ENCODE measurements at places on chromosomes 1 and 21.

DNA sequence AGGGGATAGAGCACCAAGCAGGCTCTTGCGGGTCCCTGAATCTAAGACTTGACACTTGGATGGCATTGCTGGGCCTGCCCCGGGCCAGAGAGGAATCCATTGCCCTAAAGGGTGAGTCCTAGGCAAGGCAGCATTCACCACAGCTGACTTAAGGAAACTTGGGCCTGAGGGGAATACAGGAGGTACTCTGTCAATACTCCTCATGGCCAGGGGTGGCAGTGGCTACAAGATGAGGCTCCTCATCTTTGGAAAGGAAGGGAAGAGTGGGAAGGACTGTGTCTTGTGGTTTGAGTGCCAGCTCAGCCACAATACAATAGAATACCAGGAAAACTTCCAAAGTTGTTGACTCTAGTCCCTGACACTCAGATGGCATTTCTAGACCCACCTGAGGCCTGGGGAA, 5.1 kb downstream of the KRTAP22-1 start:
- DNase-seq, result no peak

- no peak for DNase-seq
These were observed 66.6 kb downstream of the UBIAD1 start for GRCh38 chr1:11339346-11340232.

DNA sequence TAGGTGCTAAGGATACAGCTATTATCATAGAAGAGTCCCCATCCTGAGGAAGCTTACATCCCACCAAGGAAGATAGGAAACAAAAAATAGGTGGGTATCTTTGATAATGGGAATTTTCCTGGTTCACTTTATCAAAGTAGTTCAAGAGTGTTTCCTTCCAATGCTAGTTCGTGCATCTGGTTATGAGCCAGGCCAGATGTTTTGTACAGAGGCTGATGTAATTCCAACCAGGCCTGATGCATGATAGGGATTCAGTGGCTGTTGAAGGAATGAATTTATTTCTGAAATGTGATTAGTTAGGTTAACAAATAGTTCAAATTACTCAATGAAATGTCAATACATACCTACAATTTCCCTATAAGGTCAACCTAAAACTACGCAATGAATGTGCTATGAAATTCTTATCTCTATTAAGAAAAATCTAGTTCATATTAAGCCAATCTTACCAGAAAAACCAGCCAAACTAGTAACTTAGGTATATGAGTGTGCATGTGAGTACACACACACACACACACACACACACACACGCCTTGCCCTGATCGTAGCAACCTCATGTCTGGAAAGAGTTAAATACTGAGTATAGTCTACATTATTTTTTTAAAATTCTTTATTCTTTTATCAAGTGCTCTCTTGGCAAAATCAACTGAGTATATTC, 9.5 kb upstream of the ZBTB18 start:
- no peak for DNase-seq

DNA sequence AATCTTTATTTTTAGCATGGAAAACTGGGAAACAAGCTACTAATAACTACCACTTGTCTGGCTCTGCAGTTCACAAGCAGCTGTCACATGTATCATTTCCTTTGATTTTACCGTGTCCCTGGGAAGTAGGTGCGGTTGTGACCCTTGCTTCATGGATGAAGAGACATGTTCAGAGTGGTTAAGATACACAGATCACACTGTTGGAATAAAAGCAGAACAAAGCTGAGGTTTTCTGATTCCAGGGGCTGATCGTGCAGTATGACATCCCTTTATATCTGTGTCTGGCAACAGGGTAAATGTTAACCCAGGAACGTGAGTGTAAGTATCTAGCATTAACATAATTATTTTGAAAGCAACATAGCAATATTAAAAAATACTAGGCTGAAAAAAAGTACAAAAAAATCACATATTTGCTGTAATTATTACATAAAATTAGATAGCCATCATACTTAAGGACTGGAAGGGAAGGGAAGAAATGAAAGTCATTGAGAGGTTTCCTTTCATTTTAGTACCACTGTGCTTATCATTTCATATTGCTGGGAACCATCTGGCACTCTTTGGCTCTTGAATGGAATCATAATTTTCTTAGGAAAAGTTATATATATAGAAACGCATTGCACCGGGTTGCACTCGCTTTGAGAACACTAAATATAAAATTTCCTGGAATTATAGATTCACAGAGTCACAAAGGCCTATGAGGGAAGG, 62.8 kb upstream of the PAXBP1 start:
- DNase-seq, result no peak

GRCh38 chr1:115744646-115745275, 23.8 kb downstream of the CASQ2 start:
- DNase-seq, result no peak

DNA sequence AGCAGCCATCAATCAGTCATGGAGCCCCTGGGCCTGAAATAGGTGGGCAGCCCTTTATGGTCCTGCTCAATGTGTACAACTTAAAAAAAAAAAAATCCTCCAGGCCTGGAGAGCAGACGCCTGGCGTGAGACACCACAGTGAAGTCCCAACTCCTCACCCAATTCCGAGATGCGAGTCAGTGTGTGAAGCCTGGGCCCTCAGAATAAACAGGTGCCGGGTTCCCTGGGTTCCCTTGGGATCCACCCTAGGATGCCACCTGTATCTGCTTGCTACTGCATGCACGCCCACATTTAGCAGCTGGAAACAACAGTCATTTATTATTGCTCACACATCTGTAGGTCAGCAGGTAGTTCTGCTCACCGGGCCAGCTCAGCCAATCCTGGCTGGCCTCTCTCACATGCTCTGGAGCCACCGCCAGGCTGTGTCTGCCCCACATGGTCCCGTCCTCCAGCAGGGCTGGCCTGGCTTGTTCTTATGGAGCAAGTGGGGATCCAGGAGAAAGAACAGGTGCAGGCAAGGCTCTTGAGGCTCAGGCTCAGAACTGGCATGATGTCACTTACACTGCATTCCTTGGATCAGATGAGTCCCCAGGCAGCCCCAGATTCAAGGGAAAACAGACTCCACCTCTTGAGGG, 172.7 kb downstream of the NPHP4 start:
- DNase-seq, result no peak

GRCh38 chr1:12745992-12746323, at the start of gene CFAP107:
Gene CFAP107, plus strand, starts transcription at chr1:12746200. Its CDS starts 231 bp downstream, at chr1:12746431.
- DNase-seq, result no peak

DNA sequence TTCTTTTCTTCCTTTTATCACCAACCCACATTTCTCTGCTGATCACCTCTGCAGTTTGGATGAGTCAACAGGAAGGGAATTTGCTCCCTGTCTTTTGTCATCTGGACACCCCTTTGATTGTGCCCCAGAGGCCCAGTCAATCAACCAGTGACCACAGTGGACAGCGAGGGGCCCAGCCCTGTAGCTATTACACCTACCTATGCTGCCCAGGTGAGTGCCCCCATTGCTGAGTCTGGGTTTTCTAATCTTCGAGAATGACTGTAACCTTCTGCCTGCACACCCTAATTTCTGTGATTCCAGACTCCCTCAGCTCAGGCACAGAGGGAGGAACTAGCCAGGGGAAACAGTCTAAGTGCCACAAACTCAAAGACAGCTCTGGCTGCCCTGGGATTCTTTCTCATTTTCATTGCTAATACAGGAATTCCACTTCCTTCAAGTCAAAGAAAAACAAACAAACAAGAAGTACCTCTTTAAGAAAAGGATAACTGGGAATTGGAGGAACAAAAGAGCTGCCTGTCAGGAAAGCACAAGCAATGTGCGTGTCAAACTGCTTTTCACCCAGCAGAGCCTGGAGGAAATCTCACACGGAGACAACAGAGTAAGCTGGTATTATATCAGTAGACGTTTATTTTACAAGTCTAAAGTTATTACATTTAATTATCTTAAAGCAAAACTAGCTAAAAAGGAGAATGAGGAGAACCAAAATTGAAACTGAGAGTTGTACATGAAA, 311.1 kb downstream of the AJAP1 start:
- DNase-seq, result no peak

GRCh38 chr1:52238474-52238873, 96.6 kb downstream of the ZFYVE9 start:
- no peak for DNase-seq
